ENCODE measurements at places on chromosomes 16 and 17.

DNA sequence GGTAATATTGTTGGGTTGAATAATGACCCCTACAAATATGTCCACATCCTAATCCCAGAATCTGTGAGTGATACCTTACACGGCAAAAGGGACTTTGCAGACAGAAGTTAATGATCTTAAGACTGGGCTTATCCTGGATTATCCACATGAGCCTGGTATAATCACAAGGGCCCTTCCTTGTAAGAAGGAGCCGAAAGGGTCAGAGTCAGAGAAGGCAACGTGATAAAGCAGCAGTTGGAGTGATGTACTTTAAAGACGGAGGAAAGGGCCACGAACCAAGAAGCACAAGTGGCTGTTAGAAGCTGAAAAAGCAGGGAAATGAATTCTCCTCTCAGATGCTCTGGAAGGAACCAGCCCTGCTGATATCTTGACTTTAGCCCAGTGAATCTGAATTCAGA is 137.8 kb downstream of the UTP18 start:
- DNase-seq, result no peak

DNA sequence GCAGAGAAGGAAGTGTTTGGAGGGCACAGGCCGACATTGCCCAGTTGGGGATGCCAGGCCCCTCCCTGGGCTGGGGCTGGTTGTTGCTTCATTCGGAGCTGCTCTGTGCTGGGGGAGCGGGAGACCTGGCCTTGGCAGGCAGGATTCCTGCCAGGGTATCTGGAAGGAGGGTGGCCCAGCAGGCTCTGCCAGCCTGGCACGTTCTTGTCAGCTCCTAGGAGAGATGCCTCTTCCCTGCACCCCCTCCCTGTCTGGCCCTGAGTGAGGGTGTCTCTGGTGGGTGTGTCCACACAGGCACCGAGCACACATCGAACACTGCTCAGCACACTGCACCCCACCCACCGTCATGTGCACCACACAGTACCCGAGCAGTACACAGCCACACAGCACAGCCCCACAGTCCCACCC is 35.2 kb downstream of the ARHGAP23 start:
- no peak for DNase-seq

DNA sequence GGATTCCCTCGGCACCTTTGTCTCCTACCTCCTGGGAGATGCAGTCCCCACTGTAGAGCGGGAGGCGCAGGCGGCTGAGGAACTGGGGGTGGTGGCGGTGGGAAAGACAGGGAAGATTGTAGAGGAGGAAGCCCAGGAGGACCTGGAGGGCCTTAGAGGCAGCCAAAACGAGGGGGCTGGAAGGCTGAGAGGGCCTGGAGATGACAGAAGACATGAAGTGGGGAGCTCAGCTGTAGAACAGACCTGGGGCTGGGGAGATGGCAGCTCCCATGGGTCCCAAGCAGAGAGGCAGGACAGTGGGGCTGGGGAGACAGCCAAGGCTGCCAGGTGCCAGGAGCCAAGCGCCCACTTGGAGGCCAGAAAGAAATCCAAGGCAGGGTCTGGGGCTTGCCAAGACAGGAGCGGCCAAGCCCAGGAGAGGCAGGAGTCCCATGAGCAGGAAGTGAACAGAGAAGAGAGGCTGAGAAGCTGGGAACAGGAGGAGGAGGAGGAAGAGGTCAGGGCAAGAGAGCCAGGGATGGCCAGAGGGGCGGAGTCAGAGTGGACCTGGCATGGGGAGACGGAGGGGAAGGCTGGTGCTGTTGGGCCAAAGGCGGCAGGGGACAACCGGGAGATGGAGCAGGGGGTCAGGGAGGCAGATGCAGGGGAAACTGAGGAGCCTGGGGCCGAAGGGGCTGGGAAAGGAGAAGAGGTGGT is 803 bp downstream of the APOBR start:
- no peak for DNase-seq

DNA sequence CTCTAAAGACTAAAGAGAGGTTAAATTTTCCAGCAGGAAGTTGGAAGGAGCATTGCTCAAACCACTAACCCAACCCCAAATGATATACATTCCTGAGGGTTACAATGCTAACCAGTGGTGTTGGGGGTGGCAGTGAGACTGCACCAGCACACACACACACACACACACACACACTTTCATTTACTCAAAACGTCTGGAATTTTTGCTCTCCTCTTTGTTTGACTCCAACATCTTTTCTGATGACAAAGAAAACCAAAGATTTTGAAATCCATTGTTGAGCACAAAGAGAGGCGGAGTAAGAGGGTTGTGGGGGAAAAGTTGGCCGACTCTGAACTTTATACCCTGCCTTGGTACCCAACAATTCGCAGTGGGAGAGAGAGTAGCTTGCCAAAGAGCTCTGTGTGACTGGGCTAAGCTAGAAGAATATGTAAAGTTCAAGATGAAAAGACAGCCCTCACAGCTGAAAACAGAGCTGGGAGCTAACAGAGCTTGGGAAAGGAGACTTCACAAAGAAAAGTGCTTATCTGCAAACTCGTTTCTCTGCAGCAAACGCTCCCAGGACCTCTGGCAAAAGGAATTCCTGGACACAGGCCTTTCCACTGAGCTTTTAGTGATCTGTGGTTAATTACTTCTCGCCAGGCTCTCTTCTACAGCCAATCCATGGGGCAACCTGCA is 426.0 kb upstream of the CDH11 start:
- DNase-seq, result no peak

DNA sequence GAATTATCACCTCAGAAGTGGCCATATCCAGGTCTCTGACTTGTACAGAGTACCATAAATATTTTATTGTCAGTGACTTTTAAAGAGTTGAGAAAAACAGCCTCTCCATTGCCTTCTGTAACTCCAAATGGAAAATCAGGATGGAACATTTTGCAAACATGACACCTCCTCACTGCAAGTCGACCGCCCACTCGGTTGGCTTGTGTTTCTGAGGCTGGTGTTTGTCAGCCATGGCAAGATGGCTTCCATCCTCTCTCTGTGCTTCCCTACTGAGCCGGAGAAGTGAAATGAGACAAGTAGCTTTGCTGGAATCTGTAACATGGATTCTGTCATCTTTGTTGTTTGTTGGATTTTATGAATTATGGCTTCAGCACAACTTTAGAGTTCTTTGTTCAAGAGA is 172.8 kb downstream of the RBFOX1 start:
- no peak for DNase-seq
